Chondrocyte (in vitro differentiated cells): ENCODE measurements at places on chromosomes 6 and 20. TPM values are rescaled to one million over a fixed set of nuclear protein-coding genes. Genes with fewer than 3 reads are reported as not detected.

DNA sequence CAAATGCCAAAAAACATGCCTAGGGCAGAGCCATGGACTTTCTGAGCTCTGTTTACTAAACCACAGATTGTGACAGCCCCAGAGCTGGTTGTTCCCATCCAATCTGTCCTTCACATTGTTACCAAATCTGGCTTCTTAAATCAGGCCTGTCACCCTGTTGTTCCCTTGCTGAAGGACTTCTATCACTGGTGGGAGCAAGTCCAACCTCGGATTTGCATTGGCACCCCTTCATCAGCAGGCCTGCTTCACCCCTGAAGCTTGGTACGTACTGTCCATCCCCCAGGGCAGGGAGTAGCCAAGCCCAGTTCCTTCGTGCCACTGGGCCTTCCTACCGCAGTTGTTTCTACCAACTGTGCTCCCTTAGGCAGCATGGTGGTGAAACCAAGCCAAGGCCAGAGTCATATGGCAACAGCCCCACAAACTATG, 357.3 kb upstream of the JARID2 start:
- DNase-seq: no peak

The PDE7B gene
- total RNA-seq: 0.05 to 0.41 TPM in 2 of 3 replicates, not detected in the other

GRCh38 chr6:14709066-14709670, 536.7 kb upstream of the JARID2 start:
- no peak for DNase-seq

The HLA-DMA gene
- total RNA-seq: 3.6 to 5.5 TPM (median 5.4 TPM) in 3 replicates

The ZC3H12D gene
- total RNA-seq: 0.25 to 0.39 TPM in 2 of 3 replicates, not detected in the other

The CDH4 gene
- total RNA-seq: 0.48 to 1.1 TPM (median 0.99 TPM) in 3 replicates

GRCh38 chr6:104704191-104704590, 155.5 kb downstream of the HACE1 start:
- DNase-seq: no peak

DNA sequence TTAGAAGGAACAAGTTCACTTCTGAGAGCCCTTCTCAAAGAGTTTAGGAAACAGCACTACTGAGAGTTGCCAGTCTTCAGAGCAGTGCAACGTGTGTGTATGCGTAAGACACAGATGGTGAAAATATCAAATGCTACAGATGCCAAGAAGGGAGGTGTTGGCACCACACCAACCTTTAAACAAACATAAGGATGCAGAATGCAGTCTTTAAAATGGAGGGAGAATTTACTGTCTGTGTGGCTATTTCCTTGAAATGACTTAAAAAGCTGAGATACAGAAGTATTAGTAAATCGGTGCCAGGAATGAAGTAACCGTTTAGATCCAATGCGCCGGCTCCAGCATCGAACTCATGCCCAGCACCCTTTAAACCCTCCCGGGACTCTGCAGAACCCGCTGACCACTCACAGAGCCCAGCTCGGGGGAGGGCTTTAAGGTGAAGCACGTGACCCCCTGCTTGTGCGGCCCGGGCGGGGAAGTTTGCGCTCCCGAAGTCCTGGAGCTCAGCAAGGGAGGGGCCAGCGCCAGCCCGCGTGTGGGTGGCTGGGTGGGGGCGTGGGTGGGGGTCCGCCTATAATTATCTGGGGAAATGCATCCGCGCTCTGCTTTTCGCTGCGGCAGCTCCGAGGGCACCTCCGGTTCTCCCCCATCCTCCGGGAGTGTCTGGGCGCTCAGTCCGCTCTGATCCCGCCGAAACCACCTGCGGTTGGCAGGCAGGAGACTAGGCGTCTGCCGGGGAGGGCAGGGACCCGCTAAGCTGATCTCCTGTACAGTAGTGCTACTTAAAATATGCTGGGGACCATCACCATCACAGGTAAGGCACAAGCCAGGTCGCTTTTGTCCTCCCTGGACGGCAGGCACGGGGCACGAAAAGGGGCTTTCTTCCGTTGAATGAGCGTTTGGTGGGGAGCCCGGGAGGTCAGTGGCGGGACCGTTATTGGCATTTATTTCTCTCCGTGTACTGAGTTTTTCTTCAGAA, 66.0 kb downstream of the ZBTB2 start:
- DNase-seq: no peak

DNA sequence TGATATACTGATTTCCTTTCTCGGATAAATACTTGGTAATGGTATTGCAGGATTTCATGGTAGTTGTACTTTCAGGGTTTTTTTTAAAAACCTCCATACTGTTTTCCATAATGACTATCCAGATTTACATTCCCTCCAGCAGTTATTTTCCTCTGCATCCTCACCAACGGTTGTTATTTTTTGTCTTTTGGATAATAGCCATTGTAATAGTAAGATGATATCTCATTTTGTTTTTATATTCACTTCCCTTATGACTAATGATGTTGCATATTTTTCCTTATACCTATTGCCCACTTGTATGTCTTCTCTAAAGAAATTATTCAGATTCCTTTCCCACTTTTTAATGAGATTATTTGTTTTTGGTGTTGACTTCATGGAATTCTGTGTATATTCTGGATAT, 231.0 kb downstream of the MEI4 start:
- DNase-seq: no peak

DNA sequence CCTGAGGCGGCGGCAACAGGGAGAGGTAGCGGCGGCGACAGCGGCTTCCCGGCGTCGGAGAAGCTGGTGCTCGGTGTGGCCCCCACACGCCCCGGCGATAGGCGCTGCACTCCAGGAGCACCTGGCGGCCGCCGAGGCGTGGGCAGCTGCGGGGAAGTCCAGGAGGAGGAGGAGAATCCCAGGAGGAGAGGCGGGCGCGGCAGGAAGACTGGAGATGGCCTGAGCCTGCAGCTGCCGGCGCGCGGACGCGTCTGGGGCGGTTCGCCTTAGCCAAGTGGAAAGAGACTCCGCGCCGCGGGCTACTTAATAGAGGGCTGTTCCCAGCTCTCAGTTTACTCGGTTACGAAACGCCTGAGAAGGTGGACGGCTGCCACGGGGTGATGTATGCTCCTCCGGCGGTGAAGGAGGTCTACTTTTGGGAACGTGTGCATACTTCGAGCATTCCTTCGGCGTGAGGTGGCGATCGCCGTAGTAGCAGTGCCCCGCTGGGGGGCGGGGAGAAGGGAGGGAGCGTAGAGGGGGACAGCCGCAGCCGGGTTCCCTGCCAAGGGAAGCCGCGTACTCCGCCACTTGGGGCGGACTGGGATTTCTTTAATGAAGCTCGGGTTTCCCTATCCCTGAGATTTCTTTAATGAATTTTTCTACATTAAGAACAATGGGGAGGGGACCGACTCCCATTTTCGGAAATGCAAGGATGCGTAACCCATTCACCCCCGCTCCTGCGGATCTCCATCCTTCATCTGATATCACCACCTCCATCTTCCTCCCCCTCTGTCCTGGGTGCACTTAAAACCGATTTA, at the start of gene COL12A1:
COL12A1 (minus strand) TSS at position 278 of the 800 bp plus-strand sequence. CDS start 3,261 bp downstream, outside the sequence.
- peak; percentile 99 for DNase-seq

DNA sequence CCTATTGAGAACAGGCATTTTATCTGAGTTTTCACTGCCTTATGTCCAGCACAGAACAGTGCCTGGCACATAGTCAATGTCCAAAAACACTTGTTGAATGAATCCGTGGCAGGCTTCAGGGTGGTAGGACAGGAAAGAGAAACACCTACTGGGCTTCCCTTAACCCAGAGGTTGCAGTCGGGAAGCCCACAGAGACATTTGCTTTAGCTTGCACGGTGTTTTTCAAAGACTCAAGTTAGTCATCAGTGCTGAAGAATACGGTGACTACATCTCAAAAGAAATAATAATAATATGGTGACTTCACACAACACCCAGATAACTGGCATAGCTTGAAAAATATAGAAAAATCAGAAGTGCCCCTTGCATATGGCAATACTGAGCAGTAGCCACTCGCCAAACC, 160.4 kb downstream of the CD83 start:
- no peak for DNase-seq

- no peak for DNase-seq
Observed at GRCh38 chr6:142913511-142914047, 31.4 kb downstream of the HIVEP2 start.

The KIAA0408 gene
- 0.45 to 1.2 TPM in 2 of 3 replicates, not detected in the other for total RNA-seq

- DNase-seq: no peak
Observed at GRCh38 chr6:2480267-2480966, 235.0 kb upstream of the GMDS start.

DNA sequence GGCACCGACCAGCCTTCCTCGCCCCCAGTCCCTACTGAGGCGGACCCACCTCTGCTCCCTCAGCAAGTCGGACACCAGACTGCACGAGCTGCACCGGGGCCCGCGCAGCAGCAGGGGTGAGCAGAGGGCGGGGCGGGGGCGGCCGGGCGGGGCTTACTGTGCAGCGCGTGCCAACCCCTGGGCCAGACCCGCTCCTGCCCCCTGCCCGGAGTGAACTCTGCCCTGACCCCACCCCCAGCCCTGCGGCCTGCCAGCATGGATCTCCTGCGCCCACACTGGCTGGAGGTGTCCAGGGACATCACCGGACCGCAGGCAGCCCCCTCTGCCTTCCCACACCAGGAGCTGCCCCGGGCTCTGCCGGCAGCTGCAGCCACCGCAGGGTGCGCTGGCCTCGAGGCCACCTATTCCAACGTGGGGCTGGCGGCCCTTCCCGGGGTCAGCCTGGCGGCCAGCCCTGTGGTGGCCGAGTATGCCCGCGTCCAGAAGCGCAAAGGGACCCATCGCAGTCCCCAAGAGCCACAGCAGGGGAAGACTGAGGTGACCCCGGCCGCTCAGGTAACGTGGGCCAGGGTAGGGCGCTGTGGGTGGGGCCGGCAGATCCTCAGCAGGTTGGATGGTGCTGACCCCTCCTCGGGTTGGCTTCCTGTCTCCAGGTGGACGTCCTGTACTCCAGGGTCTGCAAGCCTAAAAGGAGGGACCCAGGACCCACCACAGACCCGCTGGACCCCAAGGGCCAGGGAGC, 1.5 kb upstream of the SLC2A4RG start:
- DNase-seq: peak; percentile 90

DNA sequence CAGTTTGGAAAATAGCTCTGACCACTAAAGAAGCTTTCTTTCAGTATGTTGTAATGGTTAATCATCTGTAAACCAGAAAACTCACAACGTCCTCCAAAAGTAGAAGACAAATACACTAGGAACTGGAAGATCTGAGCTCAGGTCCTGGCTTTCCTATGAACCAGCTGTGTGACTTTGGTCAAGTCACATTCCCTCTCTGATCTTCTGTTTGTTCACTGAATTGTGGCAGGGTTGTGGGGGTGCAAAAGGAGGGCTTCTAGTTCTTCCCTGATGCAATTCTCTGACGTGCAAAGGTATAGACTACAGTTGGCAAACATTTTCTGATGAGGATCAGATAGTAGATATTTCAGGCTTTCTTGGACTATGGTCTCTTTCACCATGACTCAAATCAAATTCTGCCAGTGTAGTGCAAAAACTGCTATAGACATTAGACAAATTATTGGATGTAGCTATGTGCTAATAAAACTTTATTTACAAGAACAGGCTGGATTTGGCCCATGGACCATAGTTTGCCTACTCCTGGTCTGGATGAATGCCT, 44.9 kb downstream of the ATXN1 start:
- DNase-seq: no peak

The C20orf204 gene
- total RNA-seq: 0.77 to 3.3 TPM (median 0.97 TPM) in 3 replicates

GRCh38 chr6:95846652-95847051, 169.1 kb upstream of the FUT9 start:
- no peak for DNase-seq

The VGLL2 gene
- not detected in 3 replicates for total RNA-seq

DNA sequence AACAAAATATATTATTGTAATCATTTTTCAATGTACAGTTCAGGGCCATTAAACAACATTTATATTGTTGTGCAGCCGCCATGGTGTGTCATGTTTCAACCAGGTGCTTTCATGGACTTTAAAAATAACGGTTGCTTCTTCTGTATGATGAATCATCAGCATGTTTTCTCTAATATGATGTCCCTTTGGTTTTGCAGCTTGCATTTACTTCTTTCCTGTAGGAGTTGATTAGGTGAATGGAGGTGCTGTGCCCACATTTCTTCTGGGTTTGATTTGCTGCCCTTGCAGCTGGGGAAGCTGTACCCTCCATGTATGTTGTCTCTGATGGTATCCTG, 54.9 kb upstream of the TULP4 start:
- no peak for DNase-seq

GRCh38 chr6:47729457-47729856, 31.1 kb downstream of the ADGRF4 start:
- no peak for DNase-seq

- DNase-seq: no peak
Observed at GRCh38 chr20:32089637-32090362, 19.7 kb upstream of the TM9SF4 start.

DNA sequence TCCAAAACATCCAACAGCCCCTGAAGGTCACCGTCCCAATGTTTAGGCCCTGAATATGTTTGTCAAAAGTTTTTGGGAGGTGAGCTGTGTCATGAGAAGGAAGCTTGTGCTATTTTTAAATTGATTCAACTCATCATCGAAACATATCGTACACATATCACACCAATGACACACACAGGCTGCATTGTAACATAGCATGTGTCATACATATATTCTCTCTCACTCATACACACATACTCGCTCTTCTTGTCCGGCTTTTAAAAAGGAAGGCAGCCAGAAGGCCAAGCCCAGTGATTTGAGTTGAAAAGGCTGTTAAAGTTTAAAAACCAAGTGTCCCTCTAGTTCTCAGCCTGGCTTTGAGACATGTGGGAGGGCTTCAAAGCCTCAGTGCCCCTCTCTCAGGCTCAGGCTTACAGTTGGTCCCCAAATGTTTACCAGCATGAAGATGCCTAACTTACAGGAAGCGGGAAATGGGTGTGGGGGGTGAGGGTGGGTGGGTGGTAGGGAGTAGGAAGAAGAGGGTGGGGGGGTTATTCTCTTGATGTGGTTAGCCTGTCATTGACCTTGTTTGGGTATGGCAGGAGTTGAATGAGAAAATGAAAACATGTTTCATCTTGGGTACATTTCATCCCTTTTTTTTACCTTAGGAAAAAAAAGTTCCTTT, 3.3 kb upstream of the PRDM1 start:
- DNase-seq: no peak

DNA sequence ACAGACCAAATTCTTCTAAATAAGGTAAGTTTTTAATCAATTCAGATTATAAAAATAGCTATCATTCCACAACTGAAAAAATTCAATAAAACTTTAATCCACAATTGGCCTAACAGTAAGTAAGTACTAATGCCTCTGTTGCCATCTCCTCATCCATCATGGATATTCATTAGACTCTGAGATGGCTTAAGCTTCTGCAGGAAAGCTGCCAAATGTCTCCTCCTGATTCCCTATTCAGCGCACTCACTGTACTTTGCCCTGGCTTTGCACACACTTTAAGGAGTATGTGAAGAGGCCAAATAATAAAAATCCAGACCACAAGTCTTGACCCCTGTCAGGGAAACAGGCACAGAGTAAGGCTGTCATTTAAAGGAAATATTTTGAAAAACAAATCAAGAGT, 23.6 kb downstream of the PGM3 start:
- no peak for DNase-seq

- DNase-seq: no peak
Observed at GRCh38 chr6:53672237-53672636, 6.7 kb upstream of the KLHL31 start.

- DNase-seq: no peak
Observed at GRCh38 chr6:36746251-36746650, 48.6 kb downstream of the RAB44 start.

The GRIK2 gene
- 8.2 to 15.8 TPM (median 8.3 TPM) in 3 replicates for total RNA-seq
